ENCODE measurements at places on chromosomes 13 and 19.

- DNase-seq = no peak
Measured at GRCh38 chr13:43569658-43570057, 217.1 kb downstream of the ENOX1 start.

- no peak for DNase-seq
Measured at GRCh38 chr13:39490136-39490535, 112.9 kb downstream of the LHFPL6 start.

- DNase-seq = no peak
Measured at GRCh38 chr13:62997696-62998095, 1582.0 kb upstream of the PCDH20 start.

DNA sequence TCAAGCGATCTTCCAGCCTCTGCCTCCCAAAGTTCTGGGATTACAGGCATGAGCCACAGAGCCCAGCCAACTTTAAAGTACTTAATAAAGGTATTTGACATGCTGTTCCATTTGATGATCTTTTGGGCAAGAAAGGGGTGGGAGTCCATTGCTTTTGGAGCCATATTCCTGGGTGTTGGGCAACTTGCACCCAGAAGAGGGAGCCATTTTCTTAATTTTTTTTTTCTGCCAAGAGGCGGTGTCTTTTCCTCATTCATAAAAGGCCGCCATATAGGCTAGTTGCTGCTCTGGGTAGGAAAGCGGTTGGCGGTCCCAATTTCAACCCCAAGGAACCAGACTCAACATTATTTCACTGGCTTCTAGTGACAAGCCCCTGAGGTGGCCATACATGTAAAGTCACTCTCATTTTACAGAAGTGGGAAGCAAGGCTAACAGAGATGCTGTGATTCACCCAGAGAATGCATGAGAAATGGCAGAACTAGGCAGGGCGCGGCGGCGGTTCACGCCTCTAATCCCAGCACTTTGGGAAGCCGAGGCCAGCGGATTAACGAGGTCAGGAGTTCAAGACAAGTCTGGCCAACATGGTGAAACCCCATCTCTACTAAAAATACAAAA, 139.6 kb downstream of the CACNA1A start:
- no peak for DNase-seq

GRCh38 chr13:20160306-20161274, at the start of gene GJA3:
Gene GJA3 (minus strand): TSS chr13:20161052. CDS start chr13:20143288, 17,764 bp downstream.
- peak; percentile 42 for DNase-seq

DNA sequence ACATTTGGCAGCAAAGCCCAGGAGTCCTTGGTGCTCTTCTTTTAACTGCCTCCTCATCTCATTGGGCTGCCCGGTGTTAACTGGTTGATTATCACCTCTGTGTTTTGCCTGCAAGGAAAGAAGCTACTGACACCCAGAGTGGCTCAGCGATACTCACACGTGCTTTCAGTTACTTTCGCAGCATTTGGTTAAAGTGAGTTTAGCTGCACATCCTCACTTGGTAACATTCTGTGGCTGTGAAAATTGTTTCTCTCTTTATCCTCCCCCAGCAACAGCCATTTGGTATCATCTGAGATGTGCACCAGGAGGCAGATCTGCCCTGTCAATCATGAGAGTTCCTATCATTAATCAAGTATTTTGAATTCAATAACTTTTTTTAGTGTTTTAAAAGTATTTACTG, 44.6 kb upstream of the GPR183 start:
- peak; percentile 25 for DNase-seq

DNA sequence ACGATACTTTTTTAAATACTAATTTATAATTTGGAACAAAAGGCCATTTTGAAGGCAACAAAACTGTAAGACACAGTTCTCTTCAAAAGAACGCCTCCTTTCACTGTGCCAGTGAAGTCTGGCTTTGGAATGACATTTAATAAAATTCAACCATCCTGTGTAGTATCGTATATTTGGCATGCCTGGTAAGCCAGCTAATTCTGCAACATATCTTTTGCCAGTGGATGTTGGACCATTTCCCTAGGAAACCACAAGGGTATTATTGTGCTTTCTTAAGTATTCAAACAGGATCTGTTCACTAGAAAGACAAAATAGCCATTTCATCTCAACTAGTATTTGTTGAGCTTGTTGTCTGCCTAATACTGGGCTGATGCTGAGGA, 111.6 kb downstream of the RGCC start:
- DNase-seq = no peak

- DNase-seq = no peak
Measured at GRCh38 chr19:11736696-11737095, 2.0 kb downstream of the ZNF823 start.

- no peak for DNase-seq
Measured at GRCh38 chr13:42959615-42960014, 32.4 kb downstream of the EPSTI1 start.

DNA sequence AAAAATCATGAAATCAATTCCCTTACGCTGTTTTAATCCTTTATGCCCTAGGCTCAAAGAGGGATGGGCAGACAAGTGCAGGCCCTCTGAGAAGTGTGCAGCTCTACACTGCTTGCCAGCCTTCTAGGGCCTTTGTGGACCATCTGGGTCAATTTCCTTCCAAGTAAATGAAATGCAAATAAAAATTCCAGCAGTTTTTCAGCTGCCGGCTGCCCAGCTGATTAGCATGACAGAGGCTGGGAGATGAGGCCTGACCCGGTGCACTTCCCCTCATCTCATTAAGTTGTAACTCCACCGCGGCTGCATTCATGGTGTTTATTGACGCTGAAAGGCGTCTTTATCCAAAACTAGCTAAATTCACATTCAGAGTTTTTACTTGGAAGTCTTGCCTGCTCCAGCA, 47.5 kb upstream of the GSX1 start:
- DNase-seq = no peak

- DNase-seq = no peak
Measured at GRCh38 chr13:47679401-47679800, 321.7 kb downstream of the SUCLA2 start.

DNA sequence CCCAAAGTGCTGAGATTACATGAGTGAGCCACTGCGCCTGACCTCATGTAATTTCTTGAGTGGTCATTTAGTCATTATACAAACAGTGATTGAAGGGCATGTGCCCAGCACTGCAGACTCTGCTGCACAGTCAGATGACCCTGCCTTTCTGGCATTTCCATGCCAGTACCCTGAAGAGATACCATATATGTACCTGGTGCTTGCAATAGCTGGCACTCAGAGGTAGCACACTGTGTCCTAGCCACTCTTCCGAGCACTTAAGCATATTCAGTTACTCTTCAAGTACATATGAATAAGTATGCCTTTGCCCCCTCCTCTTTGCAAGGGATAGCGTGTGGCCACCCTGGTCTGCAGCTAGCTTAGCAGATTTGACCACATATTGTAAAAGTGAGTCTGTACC, 15.5 kb downstream of the STX10 start:
- no peak for DNase-seq

GRCh38 chr13:50144246-50145160, 129.3 kb downstream of the KCNRG start:
- DNase-seq = no peak

GRCh38 chr13:112481458-112481857, 105.3 kb downstream of the SPACA7 start:
- DNase-seq = no peak

- DNase-seq = no peak
Measured at GRCh38 chr19:4700693-4700970, 23.0 kb downstream of the DPP9 start.

- DNase-seq = no peak
Measured at GRCh38 chr19:3748965-3749364, 12.5 kb downstream of the APBA3 start.

GRCh38 chr19:49862391-49863253, 4.8 kb downstream of the PNKP start:
- no peak for DNase-seq

DNA sequence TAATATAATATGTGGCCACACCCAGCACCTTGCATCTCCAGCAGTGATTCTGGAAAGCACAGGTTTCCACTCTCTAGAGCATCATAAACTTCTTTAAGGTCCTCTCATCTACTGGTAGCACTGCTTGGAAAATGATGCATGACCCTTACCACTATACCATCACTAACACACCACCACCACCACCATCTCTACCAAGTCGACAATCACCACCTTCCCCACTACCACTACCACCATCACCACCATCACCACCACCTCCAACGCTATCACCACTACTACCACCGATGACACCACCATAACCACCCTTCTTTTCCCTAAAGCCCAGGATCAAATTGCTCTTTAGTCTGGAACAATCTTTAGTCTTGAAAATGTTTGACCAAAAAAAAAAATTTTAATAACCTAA, 390.4 kb downstream of the SUCLA2 start:
- DNase-seq = no peak

DNA sequence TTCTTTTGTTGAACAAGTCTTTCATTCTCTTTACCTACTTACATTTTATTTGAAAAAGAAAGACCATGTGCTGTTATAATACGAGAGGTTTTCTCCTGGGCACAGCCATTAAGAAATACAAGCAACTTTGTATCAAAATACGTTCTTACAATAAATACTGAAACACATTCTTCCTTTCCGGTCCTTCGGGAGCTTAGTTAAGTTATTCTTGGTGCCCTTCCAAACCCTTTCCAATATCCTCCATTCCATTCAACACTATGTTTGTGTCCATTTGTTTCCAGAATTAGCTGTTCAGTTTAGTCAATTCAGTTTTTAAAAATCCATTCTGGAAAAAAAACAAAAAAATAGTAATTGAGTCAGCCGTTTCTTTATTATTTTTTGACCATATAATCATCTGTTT, 746.8 kb upstream of the SLC10A2 start:
- no peak for DNase-seq

- DNase-seq = no peak
Measured at GRCh38 chr13:20359335-20359734, 127.2 kb upstream of the GJB6 start.
